Stimulated activated CD8-positive, alpha-beta memory T cell treated with anti-CD3 and anti-CD28 coated beads, Interleukin-2, amount 100 ng/mL, for 48 hours (primary cell): ENCODE measurements at places on chromosomes 4 and X.

DNA sequence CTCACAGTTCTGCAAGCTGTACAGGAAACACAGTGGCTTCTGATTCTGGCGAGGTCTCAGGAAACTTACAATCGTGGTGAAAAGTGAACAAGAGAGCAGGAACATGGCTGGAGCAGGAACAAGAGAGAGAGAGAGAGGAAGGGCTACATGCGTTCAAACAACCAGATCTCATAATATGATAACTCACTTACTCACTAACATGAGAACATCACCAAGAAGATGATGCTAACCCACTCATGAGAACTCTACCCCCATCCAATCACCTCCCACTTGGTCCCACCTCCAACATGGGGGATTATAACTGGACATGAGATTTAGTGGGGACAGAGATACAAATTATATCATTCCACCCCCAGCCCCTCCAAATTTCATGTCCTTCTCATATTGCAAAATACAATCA lies 9.8 kb upstream of the TLR1 start:
- no peak for DNase-seq

- no peak for DNase-seq
These were observed 2.3 kb upstream of the HTATSF1 start for GRCh38 chrX:136495043-136495442.

- no peak for DNase-seq
These were observed 8.2 kb downstream of the RTL3 start for GRCh38 chrX:78650906-78651437.

GRCh38 chr4:87633243-87633642 lies 16.8 kb upstream of the DMP1 start:
- no peak for DNase-seq

GRCh38 chrX:49995107-49995731 lies 72.8 kb downstream of the CLCN5 start:
- DNase-seq: no peak

GRCh38 chr4:140003876-140004548 lies 150.0 kb downstream of the MAML3 start:
- no peak for DNase-seq

DNA sequence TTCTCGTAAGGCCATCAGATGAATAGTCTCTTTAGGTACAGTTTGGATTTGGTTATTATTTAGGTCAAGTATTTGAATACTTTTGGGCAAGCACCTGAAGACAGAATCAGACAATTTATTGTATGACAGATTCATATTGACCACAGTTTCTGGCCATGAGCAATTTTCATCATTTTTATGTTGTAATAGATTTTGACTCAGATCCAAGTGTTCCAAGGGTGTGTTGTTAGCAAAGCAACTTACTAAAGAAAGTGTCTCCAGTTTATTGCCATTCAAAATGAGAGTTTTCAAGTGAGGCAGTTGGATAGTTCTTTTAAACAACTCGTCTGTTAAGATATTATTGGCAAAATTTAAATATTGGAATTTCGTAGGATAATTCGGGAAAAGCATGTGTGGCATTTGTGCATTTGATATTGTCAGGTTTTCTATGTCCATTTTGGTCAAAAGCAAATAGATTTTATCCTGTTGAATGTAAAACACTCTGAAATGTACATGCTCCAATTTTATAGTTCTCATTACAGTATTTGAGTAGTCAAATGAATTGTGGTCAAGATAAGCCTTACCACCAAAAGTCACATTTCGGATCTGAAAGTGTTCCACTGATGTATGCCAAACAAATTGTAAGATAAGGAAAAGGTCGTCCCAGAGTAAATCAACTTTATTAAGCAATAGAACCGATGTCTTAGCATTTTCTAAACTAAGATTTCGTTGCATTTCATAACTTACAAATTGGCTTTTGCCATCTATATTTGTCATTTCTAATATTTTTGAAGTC lies 8.4 kb downstream of the TLR10 start:
- no peak for DNase-seq

- no peak for DNase-seq
These were observed 924 bp upstream of the IRAK1 start for GRCh38 chrX:154020536-154021115.

DNA sequence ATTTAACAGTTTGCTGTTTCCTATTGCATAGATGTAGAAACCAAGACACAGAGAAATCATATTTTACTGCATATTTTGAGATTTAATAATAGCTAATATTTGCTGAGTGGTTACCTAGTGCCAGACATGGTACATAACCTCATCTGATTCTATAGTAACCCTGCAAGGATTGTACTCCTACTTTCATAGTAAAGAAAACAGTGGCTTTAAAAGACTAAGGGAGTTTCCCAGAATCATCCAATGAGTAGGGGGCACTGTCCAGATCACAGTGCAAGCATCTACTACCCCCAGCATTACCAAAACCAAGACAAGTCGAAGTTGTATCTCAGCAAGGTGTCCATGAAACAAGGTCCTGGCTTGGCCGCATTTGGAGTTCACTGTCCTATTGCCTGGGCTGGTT lies 224.5 kb upstream of the TENM3 start:
- no peak for DNase-seq

- no peak for DNase-seq
These were observed 127.3 kb downstream of the LINC00632 start for GRCh38 chrX:140836874-140837273.

DNA sequence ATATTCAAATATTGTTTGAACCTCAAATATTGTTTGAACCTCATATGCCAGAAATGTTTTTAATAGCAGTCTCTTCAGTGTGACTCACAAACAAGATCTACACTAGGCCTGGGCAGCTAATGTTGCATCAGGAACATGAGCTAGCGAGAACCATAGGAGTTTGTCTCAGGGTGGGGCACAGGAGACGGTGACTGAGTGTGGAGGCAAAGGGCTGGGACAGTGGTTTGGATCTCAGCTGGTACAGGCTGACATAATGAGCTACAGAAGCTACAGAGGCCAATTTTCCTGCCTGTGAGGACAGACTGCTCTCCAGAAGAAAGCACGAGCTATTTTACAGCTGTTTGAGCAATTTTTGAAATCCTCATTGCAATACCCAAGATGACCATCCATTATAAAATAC lies 224.7 kb downstream of the CENPC start:
- DNase-seq: no peak

DNA sequence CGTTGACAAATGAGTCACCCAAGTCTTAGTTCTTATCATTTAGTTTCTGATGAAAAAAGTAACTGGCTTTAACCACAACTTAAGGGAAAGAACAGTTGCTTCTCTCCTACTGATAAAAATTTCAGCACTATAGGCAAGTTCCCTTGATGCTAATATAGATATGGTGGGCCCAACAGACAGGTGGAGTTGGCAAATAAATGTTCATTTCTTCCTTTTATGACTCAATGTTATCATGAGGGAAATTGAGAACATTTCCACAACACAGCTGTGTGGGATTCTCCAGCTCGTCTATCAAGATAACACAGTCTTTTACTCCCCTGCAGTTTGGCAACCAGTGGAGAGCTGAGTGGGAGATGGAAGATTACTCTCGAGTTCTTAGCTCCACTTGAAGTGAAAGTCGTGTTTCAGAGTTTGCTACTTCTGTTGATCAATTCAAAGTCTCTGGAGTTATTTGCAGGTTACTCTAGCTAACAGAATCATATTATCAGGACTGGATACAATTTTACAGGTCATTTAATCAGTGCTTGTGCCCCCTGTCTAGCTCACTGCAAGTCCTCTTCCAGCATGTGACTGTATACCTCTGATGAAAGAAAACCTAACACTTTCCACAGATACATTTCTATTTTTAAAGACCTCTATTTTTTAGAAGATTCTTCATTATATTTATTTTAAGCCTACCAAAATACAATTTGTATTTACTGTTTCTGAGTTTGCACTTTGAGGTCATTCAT lies 270.6 kb upstream of the GK2 start:
- peak; percentile 0 for DNase-seq
